ENCODE measurements at places on chromosomes 1 and 21.

DNA sequence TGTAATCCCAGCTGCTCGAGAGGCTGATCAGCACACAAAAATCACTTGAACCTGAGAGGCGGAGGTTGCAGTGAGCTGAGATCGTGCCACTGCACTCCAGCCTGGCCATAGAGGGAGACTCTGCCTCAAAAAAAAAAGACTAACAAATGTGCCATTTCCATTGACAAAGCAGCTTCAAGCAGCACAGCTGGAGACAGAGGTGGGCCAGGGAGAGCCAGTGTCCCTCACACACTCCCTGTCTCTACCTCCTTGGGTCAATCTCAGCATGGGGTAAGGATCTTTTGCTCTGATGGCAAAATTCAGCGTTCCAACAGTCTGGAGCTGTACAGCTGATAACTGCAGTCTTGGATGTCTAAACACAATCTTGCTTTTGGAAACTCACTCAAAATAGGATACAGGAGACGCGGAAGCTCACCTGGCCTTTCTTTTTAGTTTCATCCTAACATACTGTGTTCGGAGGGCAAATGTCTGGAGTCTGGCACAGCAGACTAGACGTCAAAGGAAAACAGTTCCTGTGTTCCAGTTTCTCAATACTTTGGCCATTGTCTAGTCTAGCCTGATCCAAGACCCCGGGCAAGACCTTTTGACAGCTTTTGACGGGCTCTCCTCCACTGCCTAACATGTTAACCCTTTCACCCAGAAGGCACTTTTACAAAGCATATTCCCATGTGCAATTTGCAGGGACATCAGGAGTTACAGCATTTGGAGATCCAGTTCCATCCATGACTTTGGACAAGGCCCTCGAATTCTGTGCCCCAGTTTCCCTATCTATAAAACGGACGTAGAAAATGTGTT is 2.9 kb downstream of the RCC2 start:
- no peak for DNase-seq

DNA sequence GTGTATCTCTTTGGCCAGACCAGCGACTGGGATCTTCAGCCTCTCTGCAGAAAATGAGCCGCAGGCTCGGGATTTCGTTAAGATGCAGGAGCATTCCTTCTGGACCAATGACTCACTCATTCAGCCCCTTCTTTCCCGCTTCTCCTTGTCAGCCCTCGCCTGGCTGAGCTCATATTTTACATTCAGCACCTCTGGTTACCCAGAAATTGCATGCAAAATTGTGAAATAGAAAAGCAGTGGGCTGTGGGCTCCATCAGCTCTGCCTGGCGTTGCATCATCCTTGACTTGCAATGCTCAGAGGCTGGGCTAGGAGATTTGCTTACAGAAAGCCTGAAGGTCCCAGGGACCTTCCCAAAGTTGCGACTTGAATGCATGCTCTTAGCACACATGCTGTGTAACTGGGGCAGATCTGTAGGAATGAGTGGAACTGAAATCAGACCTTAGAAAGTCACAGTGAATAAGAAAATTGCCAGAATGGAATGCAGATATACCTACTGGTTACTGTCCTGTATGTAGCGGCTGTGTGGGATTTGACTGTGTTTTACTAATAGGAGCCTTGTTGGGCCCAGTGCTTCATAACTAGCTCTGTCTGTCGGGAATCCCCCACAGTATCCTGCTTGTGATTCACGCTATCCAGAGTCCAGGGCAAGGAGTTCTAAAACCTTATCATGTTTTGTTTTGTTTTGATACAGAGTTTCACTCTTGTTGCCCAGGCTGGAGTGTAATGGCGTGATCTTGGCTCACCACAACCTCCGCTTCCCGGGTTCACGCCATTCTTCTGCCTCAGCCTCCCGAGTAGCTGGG is 444.8 kb downstream of the KIF26B start:
- DNase-seq = peak; percentile 38

DNA sequence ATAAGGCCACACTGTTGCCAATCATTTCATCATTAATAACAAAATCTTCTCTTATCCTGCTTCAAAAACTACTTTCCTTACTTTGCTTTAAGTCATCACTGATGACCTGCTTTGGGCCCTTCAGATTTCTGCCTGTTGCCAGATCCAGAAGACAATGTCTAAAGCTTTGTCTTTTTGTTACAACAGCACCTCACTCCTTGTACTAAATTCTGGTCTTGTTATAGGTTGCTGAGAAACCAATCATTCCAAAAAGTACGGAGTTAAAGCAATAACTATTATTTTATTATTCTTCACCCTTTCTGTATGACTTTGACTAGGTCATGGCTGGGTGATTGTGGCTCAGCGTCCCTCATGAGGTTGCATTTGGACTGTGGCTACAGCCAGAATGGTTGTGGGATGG is 633.5 kb downstream of the PTPRU start:
- no peak for DNase-seq

GRCh38 chr21:34779860-34780259 is 111.1 kb downstream of the CLIC6 start:
- no peak for DNase-seq

DNA sequence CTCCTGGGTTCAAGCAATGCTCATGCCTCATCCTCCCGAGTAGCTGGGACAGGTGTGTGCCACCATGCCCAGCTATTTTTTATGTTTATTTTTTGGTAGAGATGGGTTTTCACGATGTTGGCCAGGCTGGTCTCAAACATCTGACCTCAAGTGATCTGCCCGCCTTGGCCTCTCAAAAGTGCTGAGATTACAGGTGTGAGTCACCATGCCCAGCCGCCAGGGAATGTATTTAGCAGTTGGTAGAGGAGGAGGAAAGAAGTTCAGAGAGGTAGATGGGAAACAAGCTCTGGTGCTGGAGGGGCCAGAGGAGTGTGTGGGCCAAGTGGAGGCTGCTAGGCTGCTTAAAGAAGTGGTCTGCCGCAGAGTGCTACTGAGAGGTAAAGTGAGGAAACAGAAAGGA is 6.0 kb downstream of the DOP1B start:
- DNase-seq = no peak

DNA sequence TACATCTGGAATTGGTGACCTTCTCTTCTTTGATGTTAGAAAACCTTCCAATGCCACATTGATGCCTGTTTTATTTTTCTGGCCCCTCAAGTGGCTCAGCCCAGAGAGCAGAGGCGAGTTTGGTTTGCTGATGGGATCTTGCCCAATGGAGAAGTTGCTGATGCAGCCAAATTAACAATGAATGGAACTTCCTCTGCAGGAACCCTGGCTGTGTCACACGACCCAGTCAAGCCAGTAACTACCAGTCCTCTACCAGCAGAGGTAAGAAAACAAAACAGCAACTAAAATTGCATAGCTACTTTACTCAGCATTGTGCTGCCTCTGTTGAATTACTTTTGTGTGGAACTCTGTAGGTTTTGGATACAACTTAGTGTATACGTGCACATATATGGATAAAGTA is 97.6 kb downstream of the CC2D1B start:
- no peak for DNase-seq

DNA sequence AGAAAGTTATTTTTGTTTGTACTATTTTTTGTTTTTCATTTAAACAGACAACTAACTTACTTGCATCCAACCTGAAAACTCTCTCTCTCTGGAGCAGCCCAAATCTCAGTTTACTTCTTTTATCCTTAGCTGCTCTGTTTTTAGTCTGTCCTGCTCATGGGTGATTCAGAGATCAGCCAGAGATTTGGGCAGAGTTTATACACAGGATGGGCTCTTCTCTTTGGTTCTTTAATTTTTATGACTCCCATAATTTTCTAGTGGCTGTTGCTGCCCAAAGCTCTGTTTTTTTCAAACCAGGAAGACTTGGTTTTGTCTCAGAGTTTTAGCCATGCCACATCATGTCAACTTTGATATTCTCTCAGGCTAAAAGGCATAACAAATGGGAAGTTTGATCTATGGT is 86.8 kb upstream of the CD55 start:
- DNase-seq = no peak

DNA sequence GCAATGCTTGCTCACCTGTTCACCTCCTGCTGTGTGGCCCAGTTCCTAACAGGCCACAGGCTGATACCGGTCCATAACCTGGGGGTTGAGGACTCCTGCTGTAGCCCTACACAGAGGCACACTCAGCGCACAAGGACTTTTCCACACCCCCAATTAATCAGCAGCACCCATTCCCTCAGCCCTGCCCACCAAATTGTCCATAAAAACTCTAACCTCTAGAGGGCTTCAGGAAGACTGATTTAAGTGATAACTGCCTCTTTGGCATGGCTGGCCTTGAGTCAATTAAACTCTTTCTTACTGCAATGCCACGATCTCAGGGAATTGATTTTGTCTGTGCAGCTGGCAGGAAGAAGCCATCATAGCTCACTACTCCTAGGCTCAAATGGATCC is 71.3 kb upstream of the MUTYH start:
- peak; percentile 32 for DNase-seq

DNA sequence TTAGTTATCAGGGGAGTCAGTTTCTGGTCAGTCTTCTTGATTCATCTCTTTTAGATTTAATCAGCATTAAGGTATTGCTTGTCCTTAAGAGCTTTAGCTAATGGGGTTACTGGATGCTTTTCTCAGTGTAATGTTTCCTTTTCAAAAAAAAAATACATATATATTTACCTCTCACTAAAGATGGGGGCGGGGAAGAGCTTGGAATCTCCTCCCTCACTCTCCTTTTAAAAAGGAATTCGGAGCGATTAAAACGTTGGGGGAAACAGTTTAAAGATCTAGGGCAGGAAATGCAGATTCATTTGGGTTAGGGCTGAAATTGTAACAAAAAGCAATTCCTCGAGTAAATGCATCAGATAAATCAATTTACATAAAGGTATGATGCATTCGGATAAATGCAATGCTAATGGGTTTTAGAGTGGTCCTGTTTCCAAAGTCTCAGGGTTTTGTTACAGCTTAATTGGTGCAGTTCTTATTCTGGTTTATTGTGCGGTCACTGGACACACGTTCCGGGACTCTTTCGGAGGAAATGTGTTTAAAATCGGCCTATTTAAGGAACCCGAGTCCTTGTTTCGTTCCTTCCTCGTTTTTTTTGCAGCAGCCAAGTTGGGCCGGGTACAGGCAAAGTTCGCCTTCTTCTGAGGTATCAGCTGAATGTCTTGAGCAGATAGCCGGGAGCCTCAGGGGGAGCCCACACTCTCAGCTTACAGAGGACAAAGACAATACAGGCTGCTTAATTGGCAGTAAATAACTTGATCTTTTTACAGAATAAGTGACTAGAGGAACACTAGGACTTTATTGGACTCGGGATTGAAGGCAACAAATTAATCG is 1.6 kb downstream of the LMO4 start:
- peak; percentile 67 for DNase-seq

DNA sequence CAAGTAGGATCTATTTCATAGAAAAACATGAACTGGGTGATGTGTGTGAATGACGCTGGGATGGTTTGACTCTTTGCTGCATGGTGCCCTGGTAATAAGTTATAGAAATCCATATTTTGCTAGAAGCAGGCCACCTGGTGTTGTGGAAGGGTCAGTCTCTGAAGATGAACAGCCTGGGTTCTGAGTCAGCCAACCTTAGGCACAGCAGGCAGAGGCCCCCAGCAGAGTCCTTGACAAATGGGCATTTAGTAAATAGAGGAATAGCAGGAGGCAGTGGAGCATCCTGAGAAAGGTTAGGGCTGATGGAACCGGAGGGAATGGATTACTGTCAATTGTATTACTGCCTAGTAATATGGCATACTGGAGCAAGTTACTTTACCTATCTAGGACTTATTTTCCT is 20.9 kb downstream of the FGGY start:
- no peak for DNase-seq

GRCh38 chr1:20499718-20500117 is 8.2 kb downstream of the MUL1 start:
- DNase-seq = no peak

GRCh38 chr21:36456729-36457414 is 23.1 kb downstream of the CLDN14 start:
- DNase-seq = no peak

- no peak for DNase-seq
Observed at GRCh38 chr1:110130113-110130591, 17.9 kb downstream of the UBL4B start.

DNA sequence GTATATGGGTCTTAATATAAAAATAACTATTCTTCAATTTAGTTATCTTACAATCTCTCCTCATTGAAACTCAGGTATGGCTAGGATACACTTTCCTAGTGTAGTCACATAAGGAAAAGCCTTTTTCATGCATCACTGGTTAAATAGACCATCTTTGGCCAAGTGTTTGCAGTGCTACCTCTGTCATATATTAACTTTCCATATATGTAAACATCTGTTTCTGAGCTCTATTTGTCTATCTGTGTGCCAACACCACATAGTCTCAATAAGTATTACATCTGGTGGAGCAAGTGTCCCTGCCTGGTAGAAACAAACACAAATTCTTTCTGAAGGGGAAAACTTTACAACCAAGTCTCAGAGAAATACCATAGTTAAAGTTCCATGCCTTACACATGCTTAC is 134.6 kb downstream of the TSEN15 start:
- DNase-seq = no peak

GRCh38 chr1:185111873-185112272 is 44.9 kb downstream of the TRMT1L start:
- no peak for DNase-seq

DNA sequence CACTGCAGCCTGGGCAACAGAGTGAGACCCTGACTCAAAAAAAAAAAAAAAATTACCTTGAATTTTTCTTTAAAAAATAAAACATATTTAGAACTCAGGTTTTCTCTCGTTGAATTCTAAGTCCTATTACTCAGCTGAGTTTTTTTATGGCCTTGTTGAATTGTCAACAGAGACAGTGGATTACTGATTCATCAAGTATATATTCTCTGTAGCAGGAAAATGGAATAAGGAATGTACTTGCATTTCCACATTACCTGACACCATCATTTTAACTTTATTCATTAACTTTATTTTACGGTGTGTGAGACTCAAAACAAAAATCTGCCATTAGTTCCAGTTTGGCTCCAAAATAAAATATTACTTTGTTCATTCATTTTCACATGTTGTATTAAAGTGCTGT is 53.8 kb upstream of the APP start:
- DNase-seq = no peak

GRCh38 chr21:26195708-26196107 is 25.1 kb upstream of the APP start:
- no peak for DNase-seq
